ENCODE measurements at places on chromosomes 4 and X.

DNA sequence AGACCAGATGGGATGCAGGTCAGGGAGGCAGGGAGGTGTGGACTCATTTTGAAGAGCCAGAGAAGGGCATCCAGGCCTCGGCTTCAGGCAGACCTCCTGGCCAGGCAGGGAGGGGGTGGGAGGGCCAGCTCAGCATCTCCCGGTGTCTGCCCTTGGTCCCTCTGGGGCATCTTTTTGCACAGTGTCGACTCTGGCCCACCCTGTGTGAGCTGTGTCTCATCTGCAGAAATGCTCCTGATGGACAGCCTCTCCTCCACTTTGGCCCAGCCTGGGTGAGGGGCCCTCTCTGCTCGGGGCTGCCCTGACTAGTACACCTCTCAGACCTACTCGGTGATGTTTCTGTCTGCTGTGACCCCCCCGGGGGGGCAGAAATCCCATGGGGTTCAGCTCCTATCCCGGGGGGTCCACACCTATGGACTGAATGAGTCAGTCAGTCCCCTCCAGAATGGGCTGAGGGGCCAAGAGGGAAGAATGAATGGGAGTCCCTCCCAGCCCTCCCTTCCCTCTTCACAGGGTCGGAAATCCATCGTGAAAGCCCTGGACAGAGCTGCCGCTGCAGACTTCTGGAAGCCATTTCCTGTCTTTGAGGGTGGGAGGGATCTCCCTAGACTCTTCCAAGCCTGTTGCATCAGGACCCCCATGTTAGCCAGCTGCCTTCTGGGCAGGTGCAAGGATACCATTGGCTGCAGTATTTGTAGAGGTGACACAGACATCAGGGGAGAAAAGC lies 196.7 kb upstream of the PSAPL1 start:
- DNase-seq, result no peak

- no peak for DNase-seq
These were observed 107.6 kb upstream of the BANK1 start for GRCh38 chr4:101682946-101683345.

DNA sequence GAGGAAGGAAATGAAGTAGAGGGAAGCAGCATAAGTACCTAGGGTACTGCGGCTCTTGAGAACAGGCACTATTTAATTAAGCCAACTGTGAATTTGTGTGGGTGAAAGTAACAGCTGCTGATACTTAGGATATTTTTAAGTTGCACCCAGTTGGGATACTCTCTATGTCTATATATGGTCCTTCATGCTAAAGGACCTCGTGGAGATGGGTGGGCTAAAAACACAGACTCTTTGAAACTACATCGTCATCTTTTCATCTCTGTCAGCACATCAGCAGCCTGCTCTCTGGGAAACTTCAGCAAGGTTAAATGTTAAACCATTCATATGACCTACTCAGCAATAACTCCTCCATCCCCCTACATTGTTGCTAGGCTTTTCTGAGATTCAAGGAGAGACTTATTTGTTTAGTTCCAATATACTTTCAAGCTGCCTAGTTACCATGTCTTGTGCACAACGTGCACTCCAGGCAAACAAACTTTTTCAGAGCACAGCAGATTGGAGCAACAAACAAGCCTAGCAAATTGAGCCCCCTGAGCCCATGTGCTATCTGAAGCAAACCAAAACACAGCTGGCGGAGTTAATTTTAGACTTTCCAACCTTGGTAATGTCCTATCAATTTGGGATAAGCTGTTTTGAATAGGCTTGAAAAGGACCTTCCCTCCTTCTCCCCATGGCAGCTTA lies 6.2 kb upstream of the MOB1B start:
- no peak for DNase-seq

GRCh38 chr4:43754566-43754965 lies 694.0 kb downstream of the KCTD8 start:
- DNase-seq, result no peak

- DNase-seq, result no peak
These were observed 16.3 kb downstream of the PJA1 start for GRCh38 chrX:69148946-69149345.

DNA sequence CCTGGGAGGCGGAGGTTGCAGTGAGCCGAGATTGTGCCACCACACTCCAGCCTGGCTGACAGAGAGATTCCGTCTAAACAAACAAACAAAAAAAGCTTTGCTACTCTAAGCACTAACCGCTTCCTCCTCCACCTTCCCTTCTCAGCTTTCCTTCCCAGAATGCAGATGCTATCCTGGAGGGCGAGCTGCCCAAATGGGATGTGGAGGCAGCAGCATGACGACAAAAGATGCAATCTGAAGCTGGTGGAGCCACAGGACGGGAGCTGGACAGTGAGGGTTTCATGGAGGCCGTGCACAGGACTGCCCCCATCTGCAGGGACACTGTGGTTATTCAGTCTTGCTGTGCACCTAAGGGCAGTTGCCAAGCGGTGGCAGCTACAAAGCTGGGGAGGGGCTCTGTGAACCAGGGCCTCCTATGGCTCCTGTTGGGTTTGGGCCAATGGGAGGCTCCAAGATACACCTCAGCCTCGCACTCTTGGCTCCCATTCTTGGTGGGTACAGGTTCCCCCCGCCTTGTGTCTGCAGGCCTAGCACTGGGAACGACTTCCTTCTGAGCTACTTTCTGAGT lies 47.4 kb downstream of the WDR1 start:
- DNase-seq, result no peak

GRCh38 chr4:6964858-6965257 lies 55.2 kb downstream of the TBC1D14 start:
- DNase-seq, result no peak

DNA sequence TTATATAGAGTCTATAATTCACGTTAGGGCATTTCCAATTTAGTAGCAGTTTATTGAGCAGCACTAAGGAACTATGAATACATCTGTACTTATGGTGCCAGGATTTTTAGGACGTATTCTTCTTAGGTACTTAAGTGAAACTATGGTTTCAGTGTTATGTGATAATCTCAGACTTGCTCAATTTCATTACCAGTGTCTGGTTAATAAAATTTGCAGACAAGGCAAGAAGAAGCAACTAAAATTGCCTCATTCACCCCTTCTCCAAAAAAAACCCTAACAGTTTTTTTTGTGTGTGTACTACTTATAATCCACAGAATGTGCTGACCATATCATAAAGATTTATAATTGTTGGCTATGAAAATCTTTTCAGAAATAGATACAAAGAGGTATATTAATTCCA lies 6.0 kb upstream of the CXCL10 start:
- no peak for DNase-seq

- no peak for DNase-seq
These were observed 55.0 kb upstream of the PAK3 start for GRCh38 chrX:111041018-111041462.

- no peak for DNase-seq
These were observed 12.0 kb upstream of the DCHS2 start for GRCh38 chr4:154503598-154503997.

- no peak for DNase-seq
These were observed 36.3 kb downstream of the CORIN start for GRCh38 chr4:47801481-47802002.

- no peak for DNase-seq
These were observed 93.3 kb downstream of the ANXA3 start for GRCh38 chr4:78644744-78645330.
